ENCODE measurements at places on chromosomes 16 and 17.
A peak's percentile ranks its signal among the peaks of the same experiment; 100 is the strongest.

GRCh38 chr17:63826468-63827001 is 696 bp upstream of the PSMC5 start:
- DNase-seq, result no peak

GRCh38 chr16:81446907-81447268 is 2.3 kb downstream of the CMIP start:
- no peak for DNase-seq

DNA sequence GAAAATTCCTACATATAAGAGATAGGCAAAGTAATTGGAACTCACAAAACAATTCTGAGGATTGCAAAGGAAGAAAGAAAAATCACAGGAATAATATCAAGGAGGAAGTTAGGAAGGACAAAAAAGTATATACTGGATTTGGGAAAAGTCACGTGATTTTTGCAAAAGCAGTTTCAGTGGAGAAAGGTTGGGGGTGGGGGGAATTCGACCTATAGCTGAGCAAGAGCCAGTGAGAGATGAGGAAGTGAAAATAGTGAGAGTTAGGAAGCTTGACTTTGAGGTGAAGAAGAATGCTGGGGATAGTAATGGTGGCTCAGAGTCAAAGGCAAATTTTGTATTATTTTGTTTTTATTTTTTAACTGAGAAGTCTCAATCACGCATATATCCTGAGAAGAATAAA is 438.0 kb upstream of the PMFBP1 start:
- DNase-seq, result no peak

GRCh38 chr16:83351846-83352245 is 455.9 kb upstream of the HSBP1 start:
- DNase-seq, result no peak

DNA sequence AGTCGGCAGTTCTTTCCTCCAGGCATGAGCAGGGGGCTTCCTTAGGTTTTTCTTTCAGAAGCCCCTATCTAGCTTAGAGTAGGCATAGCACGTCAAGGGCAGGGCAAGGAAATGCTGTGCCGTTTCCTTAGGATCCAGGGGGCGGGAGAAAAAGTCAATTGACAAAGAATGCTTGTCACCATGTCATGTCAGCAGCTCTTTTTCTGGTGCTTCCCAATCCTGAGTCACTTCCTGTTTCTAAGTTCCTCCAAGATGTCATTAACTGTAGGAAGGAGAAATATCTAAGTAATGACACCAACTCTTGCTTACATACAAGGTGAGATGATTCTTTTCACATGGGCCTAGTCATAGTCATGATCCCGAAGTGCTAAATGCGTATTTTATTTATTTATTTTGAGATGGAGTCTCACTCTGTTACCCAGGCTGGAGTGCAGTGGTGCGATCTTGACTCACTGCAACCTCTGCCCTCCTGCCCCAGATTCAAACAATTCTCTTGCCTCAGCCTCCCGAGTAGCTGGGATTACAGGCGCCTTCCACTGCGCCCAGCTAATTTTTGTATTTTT is 35.2 kb downstream of the GJC1 start:
- no peak for DNase-seq

GRCh38 chr17:66533572-66533971 is 231.2 kb downstream of the PRKCA start:
- DNase-seq, result no peak

DNA sequence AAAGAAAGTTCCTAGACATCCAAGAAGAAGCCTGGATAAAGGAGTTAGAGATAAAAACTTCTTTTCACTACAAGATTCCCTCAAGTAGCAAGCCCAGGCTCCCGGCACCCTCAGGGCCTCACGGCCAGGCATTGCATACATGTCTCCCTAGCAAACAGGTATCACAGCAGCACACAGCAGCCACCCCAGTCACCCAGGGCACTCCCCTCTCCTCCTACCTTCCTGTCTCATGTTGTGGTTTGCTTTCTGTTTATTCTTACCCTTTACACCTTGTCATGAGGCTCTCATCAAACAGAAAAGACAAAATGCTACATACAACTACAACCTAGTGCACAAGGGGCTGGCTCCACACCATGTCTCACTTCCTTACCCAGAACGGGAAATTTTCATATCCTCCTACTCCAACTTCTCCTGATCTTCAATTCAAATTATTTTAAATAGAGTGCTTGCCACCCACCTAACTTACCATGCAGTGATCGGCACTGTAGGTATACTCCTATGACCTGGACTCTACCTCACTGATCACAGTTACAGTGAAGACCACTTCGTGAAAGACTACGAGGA is 42.7 kb downstream of the XPO6 start:
- peak; percentile 63 for DNase-seq

GRCh38 chr17:42677921-42678781 is 1.4 kb upstream of the PLEKHH3 start:
- DNase-seq, result peak; percentile 78

DNA sequence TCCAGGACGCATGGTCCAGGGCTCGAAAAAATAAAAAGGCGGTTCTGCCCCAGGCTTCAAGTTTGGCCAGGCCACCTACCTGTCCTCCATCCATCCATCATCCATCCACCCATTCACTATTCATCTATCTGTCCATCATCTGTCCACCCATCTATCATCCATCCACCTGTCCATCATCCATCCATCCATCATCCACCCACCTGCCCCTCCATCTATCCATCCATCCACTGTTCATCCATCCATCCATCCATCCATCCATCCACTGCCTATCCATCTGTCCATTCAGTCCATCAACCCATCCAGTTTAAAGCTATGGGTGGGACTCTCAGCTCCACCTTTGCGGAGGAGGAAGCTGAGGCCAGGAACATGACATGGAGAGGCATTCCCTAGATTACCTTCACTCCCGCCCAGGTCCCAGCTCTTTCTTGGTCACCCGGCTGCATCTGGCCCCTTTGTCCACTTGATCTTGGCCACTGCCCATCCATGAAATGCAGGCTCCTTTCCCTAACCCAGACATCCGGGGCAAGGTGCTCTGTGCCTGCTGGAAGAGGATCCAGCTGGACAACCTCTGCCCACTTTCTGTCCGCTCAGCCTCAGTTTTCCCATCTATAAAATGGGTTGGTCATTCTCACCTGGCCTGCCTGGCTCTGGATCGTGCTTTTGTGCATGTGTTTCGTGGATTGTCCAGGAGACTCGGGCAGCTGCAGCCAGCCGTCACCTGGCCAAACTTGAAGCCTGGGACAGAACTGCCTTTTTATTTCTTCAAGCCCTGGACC is 236.0 kb upstream of the CIBAR2 start:
- DNase-seq, result no peak

GRCh38 chr17:40564883-40565768 is at the start of gene CCR7:
Gene CCR7, minus strand, starts transcription at chr17:40565472. Its CDS starts 63 bp downstream, at chr17:40565409.
- DNase-seq, result peak; percentile 91

DNA sequence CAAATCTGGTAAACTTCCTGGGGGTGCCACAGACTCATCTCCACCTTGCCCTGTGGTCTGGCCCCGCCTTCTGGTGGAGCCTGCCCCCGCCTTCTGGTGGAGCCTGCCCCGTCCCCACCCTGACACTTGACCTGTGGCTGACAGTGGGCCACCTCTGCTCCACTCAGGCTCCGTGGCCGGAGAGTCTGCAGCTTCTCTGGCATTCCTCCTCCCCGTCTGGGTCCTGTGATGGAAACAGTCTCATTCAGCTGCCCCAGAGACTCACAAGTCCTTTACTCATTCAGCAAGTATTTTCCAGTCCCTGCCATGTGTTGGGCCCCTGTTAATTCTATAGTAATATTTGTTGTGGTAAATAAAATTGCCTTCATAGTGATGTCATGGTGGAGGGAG is 21.0 kb upstream of the G6PC1 start:
- DNase-seq, result no peak

DNA sequence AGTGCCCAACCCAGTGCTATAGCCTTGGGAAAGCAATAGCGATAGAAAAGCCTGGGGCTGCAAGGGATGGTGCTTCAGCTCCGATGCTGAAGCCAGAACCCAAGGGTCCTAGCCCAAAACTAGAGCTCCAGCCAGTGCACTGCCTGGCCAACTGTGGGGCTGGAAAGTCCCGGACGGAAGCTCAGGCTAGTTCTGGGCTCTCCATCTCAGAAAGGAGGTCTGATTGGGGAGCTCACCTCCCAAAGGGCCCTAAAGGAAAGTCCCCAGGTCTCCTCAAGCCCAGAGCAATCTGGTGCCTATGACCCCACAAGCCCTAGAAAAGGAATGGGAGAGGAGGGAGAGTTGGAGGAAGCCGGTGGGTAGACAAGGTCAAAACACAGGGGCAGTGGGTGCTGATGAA is 2.0 kb upstream of the ABCC3 start:
- DNase-seq, result no peak

- no peak for DNase-seq
Measured at GRCh38 chr16:89867918-89868317, 5.5 kb upstream of the TCF25 start.

DNA sequence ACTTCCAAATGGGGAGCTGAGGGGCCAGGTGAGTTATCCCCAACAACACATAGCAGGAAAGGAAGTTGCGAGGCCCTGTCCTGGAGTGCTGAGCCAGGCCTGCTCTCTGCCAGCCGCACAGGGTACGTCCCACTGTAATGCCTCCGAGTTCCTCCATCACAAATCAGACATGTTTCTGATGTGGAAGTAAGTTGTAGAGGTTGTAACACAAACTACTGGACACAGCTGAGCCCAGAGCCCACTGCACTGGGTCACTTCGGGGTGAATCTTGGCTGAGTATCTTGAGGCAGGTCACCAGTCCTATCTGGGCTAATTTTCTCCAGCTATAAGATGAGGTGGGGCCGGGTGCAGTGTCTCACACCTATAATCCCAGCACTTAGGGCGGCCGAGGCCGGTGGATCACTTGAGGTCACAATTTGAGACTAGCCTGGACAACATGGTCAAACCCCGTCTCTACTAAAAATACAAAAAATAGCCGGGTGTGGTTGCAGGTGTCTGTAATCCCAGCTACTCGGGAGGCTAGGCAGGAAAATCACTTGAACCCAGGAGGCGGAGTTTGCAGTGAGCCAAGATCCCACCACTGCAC is 100.8 kb upstream of the CDH5 start:
- DNase-seq, result no peak

DNA sequence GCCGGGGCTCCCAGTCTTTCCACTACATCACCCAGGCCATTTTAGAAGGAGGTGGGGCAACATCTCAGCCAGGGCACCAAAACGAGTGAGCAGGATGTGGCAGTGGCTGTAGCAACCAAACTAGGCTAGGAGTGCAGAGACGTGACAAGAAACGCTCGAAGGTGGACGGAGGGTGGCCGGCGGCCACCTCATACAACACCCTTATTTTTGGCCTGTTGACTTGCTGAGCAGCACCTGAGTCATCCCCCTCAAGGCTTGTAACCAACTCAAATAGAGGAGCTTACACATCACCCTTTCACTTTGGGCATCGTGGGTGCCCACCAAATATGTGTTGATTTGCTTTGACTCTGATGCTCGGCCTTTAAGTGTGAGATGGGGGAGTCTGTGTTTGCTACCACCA is 23.7 kb upstream of the SOX9 start:
- DNase-seq, result no peak

DNA sequence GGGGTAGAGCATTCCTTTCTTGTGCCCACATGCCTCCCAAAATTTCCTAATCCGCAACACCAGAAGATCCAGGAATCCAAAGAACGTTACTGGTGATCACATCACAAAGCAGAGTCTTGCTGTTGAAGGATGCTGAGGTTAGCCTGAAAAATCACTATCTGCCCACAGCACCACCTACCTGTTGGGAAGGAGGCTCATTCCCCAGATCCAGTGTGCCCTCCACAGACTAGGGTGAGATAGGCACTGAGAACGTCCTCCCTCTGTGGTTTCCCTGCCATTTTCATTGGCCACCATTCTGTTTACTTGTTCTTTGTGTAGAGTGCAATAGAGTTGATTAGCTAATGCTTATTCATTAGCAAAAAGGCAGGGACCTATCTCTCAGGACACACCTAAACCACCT is 30.3 kb downstream of the RCVRN start:
- no peak for DNase-seq

DNA sequence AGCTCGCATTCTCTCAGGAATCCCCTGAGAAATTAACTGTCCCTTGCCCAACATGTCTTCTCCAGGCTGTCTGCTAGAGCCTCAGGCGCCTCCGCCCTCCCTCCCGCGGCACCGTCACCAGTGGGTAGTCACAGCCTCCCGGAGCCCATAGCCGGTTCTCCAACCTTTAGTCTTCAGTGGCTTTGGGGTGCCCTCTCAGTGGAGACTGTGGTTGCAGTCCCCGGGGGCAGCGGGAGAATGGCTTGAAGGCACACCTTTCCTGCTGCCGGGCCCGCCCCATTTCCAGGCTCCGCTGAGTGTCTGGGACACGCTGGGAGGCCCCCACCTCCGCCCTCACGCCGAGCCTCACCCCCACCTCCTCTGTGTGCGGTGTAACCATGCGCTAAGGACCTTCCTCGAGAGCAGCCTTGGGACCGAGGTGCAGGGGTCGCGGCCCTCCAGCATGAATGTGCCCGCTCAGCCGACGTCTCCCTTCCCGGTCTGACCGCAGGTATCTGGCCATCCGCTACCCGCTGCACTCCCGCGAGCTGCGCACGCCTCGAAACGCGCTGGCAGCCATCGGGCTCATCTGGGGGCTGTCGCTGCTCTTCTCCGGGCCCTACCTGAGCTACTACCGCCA is 1.7 kb downstream of the GALR2 start:
- no peak for DNase-seq

GRCh38 chr17:55705847-55706246 is 16.8 kb downstream of the TMEM100 start:
- DNase-seq, result no peak

DNA sequence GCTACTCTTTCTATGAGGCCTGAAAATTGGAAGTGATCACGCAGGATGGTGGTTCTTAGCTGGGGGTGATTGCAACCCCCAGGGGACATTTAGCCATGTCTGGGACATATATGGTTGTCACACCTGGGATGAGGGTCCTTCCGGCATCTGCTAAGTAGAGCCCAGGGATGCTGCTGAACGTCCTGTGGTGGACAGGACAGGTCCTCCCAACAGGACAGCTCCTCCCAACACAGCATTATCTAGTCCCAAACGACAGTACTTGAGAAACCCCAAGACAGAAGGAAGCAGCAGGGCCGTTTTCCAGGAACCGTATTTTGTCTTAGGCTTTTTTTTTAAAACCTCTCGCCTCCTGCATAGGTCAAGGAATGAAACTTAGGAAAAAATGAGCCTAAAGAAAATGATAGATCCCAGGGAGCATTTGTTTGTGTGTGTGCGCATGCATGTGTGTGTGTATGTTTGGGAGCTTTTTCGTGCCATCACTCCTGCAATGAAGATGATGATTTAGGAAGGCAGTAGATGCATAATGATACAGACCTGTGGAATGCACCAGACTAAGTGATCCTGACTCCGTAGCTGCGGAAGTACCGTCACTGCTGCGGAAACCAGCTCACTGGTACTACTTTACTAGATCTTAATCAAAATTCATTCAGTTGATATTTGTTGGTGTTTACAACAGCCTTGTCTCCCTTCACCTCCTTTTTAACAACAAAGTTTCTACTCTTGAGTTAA is 118.2 kb downstream of the SNX29 start:
- no peak for DNase-seq
